ENCODE measurements at places on chromosomes 13 and 19.

GRCh38 chr19:16234552-16235445, 37.1 kb downstream of the AP1M1 start:
- no peak for DNase-seq

DNA sequence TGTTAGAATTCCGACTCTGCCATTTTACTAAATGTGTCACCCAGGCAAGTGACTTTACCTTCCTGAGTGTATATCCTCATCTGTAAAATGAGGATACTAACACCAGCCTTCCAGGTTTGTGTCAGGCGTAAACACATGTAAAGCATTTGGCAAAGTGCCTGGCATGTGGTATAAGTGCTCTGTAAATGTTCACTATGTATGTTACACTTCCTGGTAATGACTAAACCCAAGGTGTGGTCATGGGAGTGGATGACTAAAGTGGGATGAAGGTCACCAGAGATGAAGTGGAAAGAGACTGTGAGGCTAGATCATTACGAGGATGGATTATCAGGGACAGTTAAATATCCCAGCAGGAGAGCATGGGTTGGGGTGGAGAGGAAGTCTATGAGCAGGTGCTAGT, 25.6 kb downstream of the DEDD2 start:
- no peak for DNase-seq

GRCh38 chr13:35646056-35646774, 169.7 kb upstream of the MAB21L1 start:
- DNase-seq: no peak

- no peak for DNase-seq
These were observed 329.0 kb downstream of the OLFM4 start for GRCh38 chr13:53357582-53357981.

- DNase-seq: no peak
These were observed at the start of gene GPR183 for GRCh38 chr13:99307247-99307646. GPR183 (minus strand) TSS chr13:99307399; CDS start chr13:99296145, 11,254 bp downstream.

Measured in neuronal stem cell (in vitro differentiated cells).